ENCODE measurements at places on chromosomes 16 and 17.

- DNase-seq: no peak
These were observed 9.3 kb upstream of the PRR14 start for GRCh38 chr16:30641378-30641982.

GRCh38 chr17:65104541-65104940 lies 32.6 kb upstream of the RGS9 start:
- no peak for DNase-seq

- DNase-seq: no peak
These were observed 602.1 kb upstream of the GOT2 start for GRCh38 chr16:59336136-59336695.

GRCh38 chr17:204427-205147 lies 23.1 kb upstream of the DOC2B start:
- no peak for DNase-seq

- no peak for DNase-seq
These were observed 173.1 kb upstream of the NLRP1 start for GRCh38 chr17:5757314-5757907.

DNA sequence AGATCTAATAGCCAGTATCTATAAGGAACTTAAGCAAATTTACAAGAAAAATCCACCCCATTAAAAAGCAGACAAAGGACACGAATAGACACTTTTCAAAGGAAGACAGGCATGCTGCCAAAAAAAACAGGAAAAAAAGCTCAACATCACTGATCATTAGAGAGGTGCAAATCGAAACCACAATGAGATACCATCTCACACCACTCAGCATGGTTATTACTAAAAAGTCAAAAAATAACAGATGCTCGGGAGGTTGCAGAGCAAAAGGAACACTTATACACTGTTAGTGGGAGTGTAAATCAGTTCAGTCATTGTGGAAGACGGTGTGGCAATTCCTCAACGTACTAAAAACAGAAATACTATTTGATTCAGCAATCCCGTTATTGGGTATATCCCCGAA lies 9.6 kb downstream of the STX8 start:
- no peak for DNase-seq

DNA sequence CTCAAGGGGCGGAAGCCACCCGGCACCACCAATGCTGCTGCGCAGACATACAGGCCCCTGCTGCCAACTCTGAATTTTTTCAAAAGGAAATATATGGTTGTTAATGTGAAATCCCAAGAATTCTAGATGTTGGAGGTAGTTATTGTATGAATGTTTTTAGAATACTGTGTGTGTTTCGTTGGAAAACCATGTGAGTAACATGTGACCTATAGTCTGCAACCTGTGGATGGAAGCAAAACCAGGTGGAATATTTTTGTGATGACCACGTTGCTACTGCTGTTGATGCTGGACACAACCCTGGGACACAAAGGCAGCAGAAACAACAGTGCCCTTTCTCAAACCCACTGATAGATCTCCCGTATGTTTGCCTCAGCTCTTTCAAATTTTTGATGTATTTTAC lies 376.3 kb upstream of the SALL1 start:
- no peak for DNase-seq

DNA sequence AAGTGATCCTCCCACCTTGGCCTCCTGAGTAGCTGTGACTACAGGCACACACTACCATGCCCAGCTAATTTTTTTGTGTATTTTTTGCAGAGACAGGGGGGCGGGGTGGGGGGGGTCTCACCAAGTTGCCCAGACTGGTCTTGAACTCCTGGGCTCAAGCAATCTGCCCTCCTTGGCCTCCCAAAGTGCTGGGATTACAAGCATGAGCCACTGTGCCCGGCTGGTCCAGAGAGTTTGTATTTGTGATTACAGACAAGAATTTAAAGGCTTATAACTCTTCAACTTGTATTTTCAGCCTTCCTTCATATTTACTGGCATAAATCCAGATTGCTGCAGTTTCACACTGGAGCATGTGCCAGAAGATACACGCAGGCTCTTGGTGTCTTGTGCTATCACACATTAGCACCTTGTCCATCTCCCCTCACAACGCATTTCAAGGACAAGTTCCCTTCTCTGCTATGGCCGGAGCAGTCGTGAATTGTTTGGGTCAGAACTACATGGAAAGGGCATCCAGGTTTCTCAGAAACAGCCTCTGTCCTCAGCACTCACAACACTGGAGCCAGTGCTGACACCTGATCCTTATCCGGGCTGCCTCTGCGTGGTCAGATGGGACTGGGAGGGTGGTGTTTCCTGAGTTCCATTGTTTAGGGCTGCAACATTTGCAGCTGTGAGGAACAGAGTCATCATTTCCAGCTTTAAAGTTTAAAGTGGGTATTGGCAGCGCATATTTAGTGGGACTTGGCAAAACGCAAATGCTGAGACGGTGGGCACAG lies 28.1 kb downstream of the WSCD1 start:
- no peak for DNase-seq

- DNase-seq: peak; percentile 34
These were observed 5.1 kb upstream of the NME4 start for GRCh38 chr16:391885-392335.

DNA sequence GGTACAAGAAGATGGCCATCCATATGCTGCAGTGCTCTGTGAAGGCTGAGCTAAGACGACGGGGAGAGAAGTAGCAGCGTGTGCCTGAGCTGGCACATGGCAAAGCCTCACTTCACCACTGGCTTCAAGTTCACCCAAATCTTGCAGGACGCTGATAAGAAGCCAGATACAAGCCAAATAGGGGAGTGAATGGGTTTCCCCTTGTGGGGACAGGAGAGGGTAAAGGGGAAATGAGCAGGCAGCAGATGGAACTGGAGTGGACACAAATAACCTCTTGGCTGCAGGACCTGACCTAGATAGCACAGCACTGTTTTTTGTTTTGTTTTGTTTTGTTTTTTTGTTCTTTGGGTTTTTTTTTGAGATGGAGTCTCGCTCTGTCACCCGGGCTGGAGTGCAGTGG lies 21.0 kb upstream of the PITPNA start:
- no peak for DNase-seq

DNA sequence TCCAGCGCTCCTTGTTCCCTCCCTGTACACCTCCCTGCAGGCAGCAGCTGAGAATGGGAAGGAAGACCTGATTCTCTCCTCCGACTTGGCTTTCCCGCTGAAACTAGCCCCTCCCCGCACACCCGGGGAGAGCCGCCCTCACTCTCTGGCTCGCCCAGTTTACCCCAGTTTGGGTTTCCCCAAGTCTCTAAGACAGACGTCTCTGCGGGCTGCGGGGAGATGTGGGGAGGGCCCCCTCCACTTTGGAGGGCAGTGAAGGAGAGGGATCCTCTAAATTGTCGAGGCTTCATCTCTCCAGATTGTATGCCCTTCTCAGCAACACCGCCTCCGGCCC lies 797 bp downstream of the GRB7 start:
- no peak for DNase-seq

GRCh38 chr16:52318302-52319009 lies 228.5 kb downstream of the TOX3 start:
- no peak for DNase-seq

- no peak for DNase-seq
These were observed 127.0 kb upstream of the NLRP1 start for GRCh38 chr17:5711344-5711743.

DNA sequence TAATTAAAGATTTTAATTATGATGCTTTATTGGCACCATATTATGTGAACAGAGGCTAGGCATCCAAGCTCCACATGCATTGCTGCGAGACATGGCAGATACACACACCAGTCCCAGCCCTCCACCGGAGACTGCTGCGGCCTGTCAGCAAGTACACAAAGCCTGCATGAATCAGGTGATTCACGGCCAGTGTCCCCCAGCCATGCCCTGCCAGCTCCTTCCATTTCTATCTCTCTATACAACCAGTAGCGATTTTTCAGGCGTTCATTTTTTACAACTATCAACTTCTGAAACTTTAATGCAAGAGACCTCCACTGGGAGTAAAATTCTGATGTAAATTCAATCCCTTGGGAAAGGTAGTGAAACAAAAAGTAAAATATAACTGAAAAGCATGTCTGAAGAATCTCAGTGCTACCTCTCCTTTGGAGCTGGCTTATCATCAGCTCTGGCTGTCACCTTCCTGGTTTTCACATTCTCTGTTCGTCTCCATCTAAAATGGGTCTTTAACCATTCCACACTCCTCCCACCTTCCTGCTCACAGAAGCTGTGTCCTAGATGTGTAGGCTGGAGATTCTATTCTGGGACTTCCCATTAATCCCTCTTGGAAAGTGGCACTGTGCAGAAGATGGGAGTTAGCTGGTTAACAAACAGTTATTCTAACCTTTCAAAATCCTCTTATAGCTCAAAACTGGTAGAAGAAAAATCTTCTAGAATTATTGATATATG lies 32.2 kb downstream of the HS3ST3A1 start:
- DNase-seq: no peak

DNA sequence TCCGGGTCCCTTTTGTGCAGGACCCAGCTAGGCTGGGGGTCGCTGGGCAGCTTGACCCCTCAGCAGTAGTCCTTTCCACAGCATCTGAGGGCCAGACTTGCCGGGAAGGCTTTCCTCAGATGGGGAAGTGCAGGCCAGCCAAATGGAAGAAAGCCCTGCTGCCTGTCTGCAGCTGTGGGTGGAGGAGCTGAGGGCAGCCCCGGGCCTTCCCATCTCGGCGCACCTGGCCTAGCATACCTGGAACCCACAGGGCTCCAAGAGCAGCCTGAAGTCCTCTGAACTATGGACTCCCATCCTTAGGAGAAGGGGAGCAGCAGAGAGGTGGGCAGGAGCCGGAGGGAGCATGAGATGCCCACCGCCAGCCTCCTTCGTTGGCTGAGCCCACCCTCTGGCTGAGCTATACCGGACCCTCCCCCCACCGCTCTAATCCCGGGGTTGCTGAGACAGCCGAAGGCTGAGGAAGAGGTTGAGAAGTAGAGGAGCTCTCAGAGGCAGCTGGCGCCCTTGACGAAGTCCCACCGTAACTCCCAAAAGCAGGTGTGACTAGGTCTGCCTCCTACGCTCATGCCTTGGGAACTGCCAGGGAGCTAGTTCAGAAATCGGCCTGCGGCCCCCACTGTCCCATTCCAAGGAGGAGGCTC lies 13.2 kb downstream of the UBALD2 start:
- no peak for DNase-seq

GRCh38 chr17:300881-301280 lies 51.7 kb downstream of the RPH3AL start:
- DNase-seq: no peak

DNA sequence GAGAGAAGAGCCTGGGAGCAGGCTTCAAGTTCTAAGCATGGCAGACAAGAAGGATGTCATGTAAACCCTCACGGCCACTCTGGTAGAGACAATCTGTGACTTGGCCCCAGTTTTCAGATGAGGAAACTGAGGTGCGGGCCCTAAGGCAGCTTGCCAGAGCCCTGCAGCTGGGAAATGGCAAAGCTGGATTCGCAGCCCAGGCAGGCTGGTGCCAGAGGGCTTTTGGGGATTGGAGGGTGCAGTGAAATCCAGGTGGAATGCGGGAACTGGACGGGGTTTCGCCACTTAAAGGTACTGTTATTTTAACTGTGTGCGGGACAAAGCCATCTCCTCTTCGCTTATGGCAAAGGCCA lies 477 bp upstream of the OSGIN1 start:
- no peak for DNase-seq

DNA sequence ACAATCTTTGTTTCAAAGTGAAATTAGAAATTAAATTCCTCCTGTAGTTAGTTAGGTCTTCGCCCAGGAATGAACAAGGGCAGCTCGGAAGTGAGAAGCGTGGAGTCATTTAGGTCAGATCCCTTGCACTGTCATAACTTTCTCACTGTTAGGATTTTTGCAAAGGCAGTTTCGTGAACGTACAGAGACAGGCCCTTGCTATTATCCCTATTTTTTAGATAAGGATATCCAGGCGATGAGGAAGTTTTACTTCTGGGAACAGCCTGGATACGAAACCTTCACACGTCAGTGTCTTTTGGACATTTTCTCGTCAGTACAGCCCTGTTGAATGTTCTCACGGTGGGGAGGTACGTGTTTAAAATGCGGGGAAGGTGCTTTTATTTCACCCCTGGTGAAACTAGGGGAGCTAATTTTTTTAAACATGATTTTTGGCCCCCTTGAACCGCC lies 318 bp upstream of the RBL2 start:
- DNase-seq: no peak

DNA sequence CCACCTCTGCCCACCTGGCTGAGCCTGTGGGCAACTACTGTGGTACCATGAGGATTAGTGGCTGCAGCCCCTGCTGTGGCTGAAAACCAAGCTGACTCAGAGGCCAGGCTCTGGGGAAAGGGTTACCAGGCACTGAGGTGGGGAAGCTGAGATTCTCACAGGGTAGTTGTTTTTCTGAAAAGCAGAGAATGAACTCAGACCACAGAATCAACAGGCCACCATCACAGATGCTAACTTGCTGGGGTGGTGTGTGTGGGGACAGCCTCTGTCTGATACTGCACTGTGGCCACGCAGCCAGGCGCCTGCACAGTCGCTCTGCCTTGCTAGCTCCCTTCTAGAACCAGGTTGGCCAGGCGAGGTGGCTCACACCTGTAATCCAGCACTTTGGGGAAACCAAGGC lies 28.8 kb downstream of the NPLOC4 start:
- DNase-seq: no peak

DNA sequence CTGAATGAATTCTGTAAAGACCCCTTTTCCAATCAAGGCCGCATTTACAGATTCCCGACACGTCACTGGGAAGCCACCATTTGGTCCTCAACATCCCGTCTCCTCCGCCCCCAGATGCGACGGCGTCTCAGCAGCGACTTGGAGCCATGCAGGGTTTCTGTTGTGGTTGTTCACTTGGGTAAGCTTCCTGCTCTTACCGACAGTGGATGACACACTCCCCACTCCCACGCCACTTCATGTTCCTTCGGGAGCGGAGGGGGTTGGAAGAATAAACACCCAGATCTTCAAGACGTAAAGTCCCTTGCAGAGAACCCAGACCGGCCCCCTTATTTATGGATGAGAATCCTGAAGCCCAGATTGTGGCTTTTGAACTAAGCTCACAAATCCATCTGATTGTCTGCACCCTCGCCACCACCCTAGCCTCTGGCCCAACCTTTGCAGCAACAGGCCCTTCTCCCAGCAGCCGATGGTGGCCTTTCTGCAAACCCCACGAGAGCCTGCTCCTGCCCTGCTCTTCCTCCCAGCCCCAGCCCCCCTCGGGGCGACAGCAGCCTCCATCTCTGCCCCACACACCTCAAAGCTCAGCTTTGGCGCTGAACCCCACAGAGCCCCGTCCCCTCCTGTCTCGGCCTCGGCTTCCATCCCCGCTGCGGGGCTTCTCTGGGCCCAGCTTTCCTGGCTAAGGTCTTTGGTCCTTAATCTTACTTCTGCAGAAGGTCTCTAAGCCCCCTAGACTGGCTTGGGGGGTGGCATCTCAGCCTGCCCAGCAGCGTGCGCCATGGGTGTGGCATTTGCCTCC lies 19.0 kb upstream of the OSGIN1 start:
- no peak for DNase-seq

GRCh38 chr17:80212511-80212910 lies 7.6 kb downstream of the SGSH start:
- DNase-seq: no peak

DNA sequence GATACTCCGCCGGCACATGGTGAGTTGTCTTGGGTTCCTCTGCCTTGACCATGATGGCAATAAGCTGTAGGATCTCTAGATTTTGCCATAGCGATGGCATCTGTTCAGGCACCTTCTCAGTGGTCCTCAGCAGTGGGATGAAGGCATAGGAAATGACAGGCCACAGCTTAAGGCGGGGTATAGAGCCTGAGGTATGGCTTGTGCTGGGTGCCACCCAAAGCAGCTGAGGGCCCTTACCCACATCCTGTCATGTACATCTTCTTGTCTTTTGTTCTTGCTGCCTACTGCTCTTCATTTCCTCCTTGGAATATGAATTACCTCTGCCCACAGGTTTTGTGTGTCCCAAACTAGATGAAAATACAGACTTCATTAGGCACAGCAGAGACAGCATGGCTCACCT lies 29.5 kb downstream of the KAT7 start:
- no peak for DNase-seq

GRCh38 chr17:47888293-47888692 lies 7.7 kb upstream of the SP2 start:
- no peak for DNase-seq
